ENCODE measurements at places on chromosomes 5 and 9.
A peak's percentile ranks its signal among the peaks of the same experiment; 100 is the strongest.

DNA sequence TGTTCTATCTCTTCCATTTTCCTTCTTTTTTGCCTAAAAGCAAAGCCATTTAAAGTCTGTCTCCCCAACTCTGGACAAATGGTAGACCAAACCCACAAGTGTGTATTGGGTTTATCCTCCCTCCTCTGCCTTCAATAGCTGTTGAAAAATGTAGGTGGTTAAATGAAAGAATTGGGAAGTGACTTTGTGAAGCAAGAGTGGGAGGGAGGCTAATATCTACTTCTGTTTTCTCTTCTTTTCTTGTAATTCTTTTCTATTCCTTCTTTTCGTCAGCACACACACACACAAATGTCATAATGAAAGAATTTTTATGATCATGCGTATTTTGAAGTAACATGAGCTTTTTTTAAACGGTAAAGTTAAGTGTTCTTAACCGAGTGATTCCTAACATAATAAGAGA, 3.8 kb downstream of the CCDC152 start:
- no peak for DNase-seq

DNA sequence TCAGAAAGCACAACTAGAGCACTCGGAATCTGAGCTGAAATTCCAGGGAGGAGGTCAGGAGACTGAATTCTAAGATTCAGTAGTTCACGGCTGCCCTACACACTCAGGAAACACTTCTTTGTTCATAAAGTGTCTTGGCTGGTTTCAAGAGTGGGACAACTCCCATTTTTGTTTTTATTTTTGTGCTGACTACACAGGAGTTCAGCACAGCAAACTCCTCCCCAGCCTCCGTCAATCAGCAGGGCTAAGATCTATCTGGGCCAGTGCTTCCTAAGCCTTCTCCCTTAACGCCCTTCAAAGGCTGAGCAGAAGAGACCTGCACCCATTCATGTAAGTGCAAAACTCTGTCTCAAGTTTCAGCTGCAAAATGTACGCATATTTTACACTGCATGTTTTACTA, 250.1 kb downstream of the CRB2 start:
- no peak for DNase-seq

DNA sequence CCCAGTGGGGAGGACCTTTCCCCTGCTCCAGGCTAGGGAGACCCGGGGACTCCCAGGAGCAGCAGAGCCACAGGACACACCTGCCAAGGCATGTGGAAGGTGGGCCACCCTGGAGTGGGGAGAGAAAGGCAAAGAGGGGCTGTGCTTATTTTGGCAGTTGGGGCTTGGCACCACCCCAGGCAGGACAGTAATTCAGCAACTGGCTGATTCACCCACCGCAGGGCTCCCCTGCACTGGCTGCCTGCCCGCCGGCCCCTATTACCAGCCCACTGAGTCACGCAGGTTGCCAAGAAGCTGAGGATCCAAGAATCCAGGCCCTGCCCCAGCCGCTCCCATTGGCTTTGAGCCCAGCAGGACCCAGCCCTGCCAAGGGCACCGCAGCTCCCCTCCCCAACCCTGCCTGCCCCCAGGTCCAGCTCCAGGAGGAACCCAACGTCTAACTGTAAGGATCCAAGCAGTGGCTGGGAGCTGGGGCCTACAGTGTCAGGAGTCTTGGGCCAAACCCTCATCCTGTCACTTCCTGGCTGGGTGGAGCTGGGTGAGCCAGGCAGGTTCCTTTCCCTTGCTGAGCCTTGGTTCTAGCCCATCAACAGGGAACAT, 14.2 kb upstream of the RALGDS start:
- peak; percentile 60 for DNase-seq

GRCh38 chr5:173890195-173890991, 2.2 kb downstream of the CPEB4 start:
- DNase-seq: no peak

GRCh38 chr5:43421450-43422133, 9.4 kb upstream of the CCL28 start:
- no peak for DNase-seq

- no peak for DNase-seq
Measured at GRCh38 chr5:33840927-33841547, 50.8 kb downstream of the ADAMTS12 start.

GRCh38 chr5:133049726-133050048, 2.1 kb upstream of the HSPA4 start:
- no peak for DNase-seq

- DNase-seq: no peak
Measured at GRCh38 chr5:94788527-94788926, 170.1 kb downstream of the SLF1 start.

DNA sequence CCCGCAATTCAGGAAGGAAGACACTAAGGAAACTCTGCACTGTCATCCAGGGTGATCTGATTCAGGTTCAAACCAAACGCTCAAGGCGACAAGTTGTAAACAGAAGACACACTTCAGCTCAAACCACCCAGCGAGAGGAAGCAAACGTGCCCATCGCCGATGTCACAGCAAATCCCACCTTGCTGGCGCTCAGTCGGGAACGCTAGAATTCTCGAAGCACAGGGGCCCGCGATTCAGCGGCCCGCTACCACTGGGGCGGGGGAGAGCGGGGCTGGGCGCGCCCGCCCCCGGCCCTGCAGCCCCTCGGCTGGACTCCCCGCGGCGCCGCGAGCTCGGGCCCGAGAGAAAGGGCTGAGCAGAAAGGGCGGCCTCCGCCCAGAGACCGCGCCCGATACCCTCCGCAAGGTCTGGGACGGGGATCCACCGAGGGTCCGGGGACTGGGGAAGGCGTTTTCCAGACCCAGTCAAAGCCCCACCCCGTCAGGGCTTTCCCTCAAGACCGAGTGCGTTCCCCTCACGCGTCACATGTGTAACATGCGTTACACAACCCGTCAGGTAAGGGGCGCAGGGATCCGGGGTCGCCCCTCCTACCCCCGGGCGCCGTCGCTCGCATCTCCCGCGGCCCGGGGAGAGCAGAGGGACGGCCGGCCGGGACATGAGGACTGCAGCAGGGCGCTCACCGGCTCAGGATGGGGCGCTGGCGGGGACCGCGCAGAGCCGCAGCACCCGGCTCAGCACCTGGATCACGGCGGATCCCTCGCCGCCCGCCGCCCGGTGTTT, 469 bp downstream of the AGTPBP1 start:
- DNase-seq: peak; percentile 38

- DNase-seq: no peak
Measured at GRCh38 chr5:602466-603035, 9.6 kb upstream of the CEP72 start.

- DNase-seq: no peak
Measured at GRCh38 chr5:56677690-56678305, 137.6 kb upstream of the MAP3K1 start.

- no peak for DNase-seq
Measured at GRCh38 chr5:170200876-170201275, 31.9 kb upstream of the C5orf58 start.

DNA sequence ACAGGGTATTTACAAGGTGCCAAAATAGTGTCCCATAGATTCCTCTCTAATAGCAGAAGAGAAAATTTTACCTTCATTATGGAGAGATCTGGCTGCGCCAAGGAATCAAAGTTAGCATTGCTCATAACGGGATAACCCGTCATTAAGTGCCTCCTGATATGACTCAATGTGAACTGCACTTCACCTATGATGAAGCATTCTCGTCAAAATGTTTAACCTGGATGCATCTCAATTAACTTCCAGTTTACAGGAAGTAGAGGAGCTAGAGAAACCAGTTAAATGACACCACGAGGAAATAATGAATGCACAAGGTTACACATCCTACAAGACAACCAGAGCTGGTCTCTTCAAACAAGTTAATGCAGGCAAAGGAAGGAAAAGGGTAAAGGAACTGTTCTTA, 17.2 kb downstream of the FBXW11 start:
- no peak for DNase-seq

- DNase-seq: no peak
Measured at GRCh38 chr9:137619240-137620047, 639 bp downstream of the EHMT1 start.

DNA sequence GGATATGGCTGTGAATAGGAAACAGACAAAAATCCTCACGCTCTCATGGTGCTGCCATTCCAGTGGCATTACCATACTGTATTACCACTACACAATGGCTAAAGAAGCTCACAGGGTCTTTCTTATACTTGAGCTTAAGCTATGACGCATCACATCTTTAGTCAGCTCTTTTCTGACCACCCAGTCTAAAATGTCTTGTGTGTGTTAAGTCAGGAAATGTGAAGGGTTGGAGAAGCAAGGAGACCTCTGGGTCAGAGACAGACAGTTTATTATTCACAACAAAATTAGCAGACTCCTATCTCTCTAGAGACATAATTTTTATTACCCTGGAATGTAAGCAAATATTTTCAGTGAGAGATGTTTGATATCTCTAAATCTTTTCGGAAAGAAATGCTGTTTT, 1583.2 kb upstream of the WWC1 start:
- DNase-seq: no peak

- no peak for DNase-seq
Measured at GRCh38 chr9:109248133-109248581, 72.7 kb downstream of the EPB41L4B start.
